ENCODE measurements at places on chromosomes 16 and 17. TPM values are rescaled to one million over a fixed set of nuclear protein-coding genes. Genes with fewer than 3 reads are reported as not detected.

DNA sequence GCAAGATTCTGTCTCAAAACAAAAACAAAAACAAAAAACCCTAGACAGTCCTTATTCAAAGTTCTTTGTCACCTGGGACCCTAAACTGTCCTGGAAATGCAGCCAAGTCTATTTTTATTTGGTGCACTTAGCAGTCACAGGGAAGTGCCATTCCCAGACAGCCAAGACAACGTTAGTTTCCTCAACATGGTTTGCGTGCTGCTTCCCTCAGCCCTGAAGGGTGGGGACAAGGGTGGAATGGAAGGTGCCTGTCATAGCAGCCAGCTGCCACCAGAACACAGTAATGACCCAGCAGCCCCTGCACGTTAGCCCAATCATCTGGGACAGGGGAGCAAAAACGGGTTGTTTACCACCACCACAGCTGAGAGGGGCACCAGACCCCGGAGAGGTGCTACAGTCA is 16.9 kb downstream of the CREBBP start:
- peak overlapping the region; percentile 51 for H3K27ac ChIP-seq
- peaks cover 2% of the 10 kb centered on the region for H3K36me3 ChIP-seq
- DNase-seq: no peak
- H3K4me1 ChIP-seq: peaks cover 48% of the 10 kb centered on the region
- no peaks in the 10 kb centered on the region for H3K27me3 ChIP-seq
- no peak overlapping the region for H3K4me3 ChIP-seq

DNA sequence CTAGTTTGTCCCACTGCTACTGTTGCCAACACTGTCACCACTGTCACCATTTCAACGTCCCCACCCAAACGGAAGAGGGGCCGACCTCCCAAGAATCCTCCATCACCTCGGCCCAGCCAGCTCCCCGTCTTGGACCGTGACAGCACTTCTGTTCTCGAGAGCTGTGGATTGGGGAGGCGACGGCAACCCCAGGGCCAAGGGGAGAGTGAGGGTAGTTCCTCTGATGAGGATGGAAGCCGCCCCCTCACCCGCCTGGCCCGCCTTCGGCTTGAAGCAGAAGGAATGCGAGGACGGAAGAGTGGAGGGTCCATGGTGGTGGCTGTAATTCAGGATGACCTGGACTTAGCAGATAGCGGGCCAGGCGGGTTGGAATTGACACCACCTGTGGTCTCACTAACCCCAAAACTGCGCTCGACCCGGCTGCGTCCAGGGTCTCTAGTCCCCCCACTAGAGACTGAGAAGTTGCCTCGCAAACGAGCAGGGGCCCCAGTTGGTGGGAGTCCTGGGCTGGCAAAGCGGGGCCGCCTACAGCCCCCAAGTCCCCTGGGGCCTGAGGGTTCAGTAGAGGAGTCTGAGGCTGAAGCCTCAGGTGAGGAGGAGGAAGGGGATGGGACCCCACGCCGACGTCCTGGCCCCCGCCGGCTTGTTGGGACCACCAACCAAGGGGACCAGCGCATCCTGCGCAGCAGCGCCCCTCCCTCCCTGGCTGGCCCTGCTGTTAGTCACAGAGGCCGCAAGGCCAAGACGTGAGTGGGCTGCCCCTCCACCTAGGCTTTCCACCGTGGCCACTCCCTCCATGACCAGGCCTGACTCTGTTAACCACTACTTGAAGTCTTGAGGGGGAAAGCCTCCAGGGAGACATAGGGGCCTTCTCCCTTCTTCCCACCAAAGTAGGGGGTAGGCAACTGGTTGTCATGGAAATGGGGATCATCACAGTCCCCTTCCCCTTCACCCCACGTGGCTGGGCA is 9.0 kb upstream of the PHKG2 start:
- no peak overlapping the region for H3K4me3 ChIP-seq
- no peaks in the 10 kb centered on the region for H3K27me3 ChIP-seq
- peaks cover 12% of the 10 kb centered on the region for H3K36me3 ChIP-seq
- DNase-seq: no peak
- peaks cover 19% of the 10 kb centered on the region for H3K4me1 ChIP-seq

GRCh38 chr17:61048376-61049106 is 351.1 kb upstream of the TBX2 start:
- peaks cover 8% of the 10 kb centered on the region for H3K4me1 ChIP-seq
- no peak for DNase-seq
- H3K4me3 ChIP-seq: no peak overlapping the region
- H3K36me3 ChIP-seq: no peaks in the 10 kb centered on the region

DNA sequence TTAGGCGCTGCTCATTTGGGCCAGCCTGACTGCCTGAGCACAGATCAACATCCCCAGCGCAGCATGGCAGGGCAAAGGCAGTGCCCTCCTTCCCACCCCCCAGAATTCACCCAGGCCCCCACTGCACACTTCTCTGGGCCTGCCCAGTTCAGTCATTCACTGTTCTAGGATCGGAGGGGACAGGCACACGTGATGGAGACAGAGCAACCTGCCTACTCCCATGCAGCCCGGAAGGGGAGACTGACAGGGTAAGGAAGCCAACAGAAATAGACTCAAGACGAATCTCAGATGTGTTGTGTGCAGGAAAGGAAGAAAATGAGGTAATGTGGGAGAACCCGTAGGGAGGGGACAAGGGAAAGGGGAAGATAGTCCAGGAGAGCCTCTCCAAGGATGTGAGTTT is 59.2 kb upstream of the LYRM9 start:
- H3K27ac ChIP-seq: no peak overlapping the region
- no peak for DNase-seq
- H3K4me1 ChIP-seq: no peaks in the 10 kb centered on the region
- peaks cover 38% of the 10 kb centered on the region for H3K27me3 ChIP-seq
- peaks cover 4% of the 10 kb centered on the region for H3K36me3 ChIP-seq

DNA sequence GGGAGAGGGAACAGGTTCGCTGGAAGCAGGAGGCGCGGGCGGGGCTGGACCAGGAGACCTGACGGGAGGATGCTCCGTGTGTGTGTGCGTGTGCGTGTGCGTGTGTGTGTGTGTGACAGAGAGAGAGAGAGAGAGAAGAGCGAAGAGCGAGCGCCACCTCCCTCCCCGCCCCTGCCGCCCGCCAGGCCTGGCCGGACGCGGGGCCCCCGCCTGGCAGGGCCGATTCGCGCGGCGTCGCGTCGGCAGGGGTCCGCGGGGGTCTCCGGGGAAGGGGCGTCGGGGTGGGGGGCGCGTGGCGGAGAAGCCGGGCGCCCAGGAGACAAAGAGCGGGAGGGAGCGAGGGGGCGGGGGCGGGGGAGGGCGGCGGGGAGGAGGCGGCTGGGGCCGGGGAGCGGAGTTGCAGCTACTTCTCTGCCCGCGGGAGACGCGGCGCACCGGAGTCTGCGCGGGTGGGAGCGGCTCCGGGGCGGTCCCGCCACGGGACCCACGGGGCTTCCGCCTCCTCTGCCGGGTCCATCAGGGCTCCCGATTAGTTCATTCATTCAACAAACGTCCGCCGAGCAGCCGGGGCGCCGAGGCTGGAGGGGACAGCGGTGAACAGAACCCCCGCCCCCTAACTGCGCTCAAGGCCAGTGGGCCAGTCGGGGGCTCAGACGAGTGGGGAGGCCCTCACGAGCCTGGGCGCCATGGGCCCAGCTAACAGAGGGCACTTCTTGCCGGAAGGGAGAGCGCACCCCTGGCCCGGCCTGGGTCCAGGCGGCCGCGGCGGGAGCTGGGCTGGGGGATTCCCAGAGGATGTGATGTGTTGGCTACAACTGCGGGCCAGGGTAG is at the start of gene SAMD14:
Gene SAMD14, minus strand, starts transcription at position 433 of the 831 bp plus-strand sequence. CDS start 5,201 bp downstream, outside the sequence.
- peaks cover 28% of the 10 kb centered on the region for H3K4me1 ChIP-seq
- DNase-seq: peak; percentile 51
- H3K36me3 ChIP-seq: no peaks in the 10 kb centered on the region
- peak within 1 kb of the TSS; percentile 88 for H3K27ac ChIP-seq

DNA sequence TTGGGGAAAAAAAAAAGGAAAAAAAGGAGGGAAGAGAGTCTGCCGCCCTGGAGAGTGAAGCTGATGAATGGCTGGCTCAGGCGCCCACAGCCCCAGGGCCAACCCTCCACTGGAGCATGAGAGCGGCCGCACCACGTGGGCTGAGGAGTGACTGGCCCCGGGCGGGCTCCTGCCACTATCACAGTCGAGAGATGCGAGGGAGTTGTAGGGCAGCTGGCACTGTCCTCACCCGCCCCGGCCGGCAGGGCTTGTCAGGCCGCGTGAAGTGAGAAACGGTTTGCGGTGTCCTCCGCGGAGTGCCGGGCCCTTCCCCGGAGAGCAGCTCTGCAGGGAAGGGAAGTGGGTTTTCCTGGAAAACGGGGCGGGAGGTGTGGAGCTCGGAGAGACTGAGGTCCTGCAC is 45.9 kb downstream of the JPH3 start:
- no peak for DNase-seq
- no peak overlapping the region for H3K4me3 ChIP-seq
- no peaks in the 10 kb centered on the region for H3K4me1 ChIP-seq

ACADVL gene
- 268 TPM for total RNA-seq

DPEP3 gene
- total RNA-seq: 0.68 TPM

Measured in T-helper 17 cell (primary cell).